ENCODE measurements at places on chromosomes 5 and 9.

DNA sequence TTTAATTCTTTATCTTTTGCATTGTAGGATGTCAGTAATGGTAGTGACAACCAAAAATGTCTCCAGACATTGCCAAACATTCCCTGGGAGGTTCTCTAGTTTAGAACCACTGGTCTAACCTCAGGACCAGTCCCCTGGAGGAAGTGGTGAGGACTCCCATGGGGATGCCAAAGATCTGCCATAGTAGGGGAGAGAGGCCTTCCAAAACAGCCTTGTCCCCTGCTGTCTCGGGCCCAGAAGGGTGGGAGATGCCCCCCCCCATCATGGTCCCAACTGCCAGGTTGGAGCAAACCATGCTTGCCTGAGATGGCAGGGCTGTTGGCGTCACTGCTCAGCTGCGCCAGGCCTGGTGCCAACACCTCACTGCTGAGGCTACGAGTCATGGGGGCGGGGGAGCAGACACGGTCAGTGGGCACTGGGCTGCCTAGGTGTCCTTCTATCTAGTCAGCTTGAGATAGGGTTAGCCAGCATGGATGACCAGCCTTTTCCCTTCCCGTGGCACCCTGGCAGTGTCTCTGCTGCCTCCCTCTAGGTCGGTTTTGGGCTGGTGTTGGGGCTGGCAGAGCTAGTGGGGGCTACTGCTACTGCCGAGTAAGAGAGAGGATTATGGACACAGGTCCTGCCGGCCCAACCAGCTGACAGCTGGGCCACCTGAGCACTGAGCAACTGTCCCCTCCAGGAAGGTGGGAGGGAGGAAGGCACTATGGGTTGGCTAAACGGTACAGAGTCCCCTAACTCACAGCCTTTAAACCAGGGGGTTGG is 8.3 kb upstream of the CXXC5 start:
- DNase-seq: no peak

DNA sequence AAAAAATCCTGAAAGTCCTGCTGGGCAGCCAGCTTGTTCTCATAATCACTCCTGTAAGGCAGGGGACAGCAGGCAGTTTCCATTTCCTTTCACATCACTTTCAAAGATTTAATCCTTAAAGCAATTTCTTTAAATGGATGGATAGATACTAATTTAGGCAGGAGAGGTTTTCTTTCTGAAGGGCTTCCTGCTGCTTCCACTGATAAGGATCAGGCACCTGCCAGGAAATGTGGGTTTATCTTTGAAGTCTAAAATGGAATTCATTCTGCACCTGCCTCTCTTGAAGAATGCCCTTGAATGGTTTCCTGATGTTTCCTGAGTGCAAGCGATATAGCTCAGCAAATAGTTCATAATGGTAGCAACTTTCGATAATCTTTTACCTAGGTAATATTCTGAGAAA is 64.5 kb downstream of the STARD4 start:
- DNase-seq: no peak

- no peak for DNase-seq
These were observed 1360.1 kb upstream of the CDH6 start for GRCh38 chr5:29833394-29833793.

GRCh38 chr5:10987276-10987924 is 226.4 kb upstream of the DAP start:
- no peak for DNase-seq

GRCh38 chr5:78824831-78825281 is 160.3 kb downstream of the ARSB start:
- no peak for DNase-seq

GRCh38 chr5:6236170-6236793 is 142.1 kb downstream of the MED10 start:
- DNase-seq: no peak

DNA sequence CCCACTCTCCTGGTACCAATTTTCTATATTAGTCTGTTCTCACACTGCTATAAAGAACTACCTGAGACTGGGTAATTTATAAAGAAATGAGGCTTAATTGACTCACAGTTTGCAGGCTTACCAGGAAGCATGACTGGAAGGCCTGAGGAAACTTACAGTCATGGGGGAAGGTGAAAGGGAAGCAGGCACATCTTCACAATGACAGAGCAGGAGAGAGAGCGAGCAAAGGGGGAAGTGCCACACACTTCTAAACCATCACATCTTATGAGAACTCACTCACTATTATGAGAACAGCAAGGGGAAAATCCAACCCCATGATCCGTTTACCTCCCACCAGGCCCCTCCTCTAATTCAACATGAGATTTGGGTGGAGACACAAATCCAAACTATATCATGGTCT is 72.2 kb downstream of the ATG10 start:
- DNase-seq: no peak

GRCh38 chr5:177294632-177295031 is 8.9 kb downstream of the RAB24 start:
- DNase-seq: no peak

GRCh38 chr5:31913808-31914207 is 260.3 kb downstream of the GOLPH3 start:
- no peak for DNase-seq

DNA sequence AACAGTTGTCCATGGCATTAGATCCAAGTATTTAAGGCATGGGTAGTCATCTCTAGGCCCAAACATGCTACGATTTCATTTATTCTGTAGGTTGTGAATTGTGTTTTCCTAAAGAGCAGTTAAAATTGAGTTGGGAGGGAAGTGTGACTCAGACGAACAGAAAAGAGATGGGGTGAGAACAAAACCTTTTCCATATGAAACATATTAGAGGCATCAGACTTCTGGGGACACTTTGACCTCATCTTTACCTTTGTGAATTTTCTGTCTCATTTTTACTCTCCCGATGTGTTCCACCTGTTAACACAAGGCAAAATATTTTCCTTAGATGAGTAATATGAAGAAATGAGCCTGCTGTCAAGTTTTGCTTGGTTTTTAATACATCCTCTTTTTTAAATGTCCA is 181.3 kb downstream of the ESM1 start:
- DNase-seq: no peak

- no peak for DNase-seq
These were observed 455.5 kb downstream of the ACTL7B start for GRCh38 chr9:108400297-108400696.

Measured in CD4-positive, alpha-beta T cell treated with Interleukin-12 subunit alpha and Interleukin-12 subunit beta, for 1 hour (primary cell).